ENCODE measurements at places on chromosomes 1 and 21.

DNA sequence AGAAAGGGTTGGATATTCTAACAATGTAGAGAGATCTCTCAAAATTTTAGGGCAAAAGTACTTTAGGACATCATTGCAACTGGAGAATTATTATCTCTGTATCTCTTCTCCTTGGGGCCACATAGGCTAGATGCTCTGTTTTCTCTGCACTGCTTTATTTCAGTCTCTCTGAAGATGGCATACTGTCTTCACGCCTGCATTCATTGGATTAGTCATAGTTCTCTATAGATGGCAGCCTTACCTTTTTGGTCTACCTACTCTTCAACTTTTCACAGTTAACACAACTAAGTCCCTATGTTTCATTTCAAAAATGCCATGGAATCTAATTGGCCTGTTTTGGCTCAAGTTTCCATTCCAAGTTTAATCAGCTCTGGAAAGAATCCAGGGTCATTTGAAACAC lies 1623.3 kb upstream of the B3GALT2 start:
- DNase-seq: no peak

GRCh38 chr1:219223496-219223895 lies 49.8 kb downstream of the LYPLAL1 start:
- DNase-seq: no peak

GRCh38 chr1:165697491-165697880 lies 876 bp downstream of the ALDH9A1 start:
- DNase-seq: no peak

DNA sequence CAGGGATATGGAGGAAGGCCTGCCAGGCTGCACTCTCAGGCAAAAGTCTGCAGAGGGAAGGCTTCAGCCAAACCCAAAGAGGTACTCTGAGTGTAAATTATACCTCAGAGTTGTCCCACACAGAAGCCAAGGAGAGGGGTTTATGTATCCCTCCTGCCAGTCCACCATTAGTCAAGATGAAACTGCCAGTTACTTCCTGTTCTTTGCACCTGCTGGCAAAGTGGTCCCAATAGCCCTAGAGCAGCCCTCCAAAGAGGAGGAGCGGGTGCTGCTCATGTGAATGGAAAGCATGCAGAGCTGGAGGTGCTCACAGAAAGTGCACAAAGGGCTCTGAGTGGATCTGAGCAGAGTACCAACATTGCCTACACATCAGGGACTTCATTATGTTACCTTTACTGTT lies 37.1 kb upstream of the MCOLN3 start:
- DNase-seq: no peak

DNA sequence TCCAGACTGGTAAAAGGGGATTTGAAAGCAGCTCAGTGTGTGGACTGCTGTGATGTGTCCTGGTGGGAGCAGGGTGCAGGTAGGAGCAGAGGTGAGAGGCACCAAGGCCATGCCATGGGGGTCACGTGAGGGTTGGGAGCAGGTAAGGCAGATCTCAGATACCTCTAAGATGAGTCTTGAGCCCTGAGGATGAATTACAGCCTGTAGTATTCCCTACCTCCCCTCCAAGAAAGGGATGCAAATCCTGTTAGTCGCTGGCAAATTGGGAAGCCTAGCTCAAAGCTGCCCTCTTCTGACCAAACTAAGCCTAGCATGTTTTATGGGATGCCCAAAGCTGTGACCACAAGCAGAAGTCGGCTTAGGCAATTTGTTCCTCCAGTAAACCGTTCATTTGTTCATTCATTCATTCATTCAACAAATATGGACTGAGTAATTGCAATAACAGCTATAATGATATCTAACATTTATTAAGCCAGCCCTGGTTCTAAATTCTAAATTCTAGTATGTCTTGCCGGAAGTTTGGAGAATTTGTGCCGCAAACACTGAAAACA lies 3.9 kb upstream of the NUAK2 start:
- peak; percentile 65 for DNase-seq

GRCh38 chr1:199113265-199113869 lies 474.5 kb downstream of the PTPRC start:
- peak; percentile 70 for DNase-seq

DNA sequence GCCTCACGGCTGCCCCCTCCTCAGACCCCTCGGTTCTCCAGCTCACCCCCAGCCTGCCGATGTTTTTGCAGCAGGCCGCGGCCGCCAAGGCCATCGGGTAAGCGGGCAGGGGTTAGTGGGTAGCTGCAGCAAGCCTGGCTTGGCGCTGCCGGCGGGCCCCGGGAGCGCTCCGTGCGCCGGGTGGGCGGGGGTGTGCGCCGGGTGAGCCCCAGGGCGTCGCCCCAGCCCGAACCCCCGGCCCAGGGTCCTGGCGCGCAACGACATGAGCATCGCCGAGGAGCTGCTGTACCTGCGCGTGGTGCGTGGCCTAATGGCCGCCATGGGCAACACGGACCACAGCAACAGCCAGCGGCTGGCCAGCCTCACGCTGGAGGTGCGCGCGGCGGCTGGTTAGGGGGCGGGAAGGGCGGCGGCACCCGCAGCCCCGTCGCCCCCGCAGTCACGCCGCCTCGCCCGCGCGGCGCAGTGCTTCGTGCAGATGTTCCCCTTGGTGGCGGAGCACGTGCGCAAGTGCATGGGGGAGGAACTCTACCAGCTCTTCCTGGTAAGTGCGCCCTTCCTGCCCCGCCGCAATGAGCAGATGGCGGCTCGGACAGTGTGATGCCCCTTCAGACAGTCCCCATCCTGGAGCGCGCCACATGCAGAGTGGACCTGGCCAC lies 6.5 kb downstream of the RNU5D-1 start:
- DNase-seq: no peak

DNA sequence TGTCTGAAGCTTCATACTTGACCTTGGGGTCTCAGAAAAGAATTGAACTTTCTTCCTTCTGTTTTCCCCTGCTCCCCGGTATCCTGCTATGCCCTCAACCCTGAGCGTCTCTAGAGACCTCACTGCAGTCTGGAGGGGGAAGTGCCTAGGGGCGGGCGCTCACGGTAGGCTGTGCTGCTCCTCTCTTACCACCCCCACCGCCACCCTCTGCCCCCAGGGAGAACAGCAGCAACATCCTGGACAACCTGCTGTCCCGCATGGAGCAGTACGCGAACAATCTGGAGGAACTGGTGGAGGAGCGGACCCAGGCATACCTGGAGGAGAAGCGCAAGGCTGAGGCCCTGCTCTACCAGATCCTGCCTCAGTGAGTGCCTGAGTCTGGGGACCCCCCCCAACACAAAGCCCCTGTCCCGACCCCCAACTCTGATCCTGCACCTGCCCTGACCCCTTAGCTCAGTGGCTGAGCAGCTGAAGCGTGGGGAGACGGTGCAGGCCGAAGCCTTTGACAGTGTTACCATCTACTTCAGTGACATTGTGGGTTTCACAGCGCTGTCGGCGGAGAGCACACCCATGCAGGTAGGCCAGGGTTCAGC lies 10.3 kb downstream of the NPR1 start:
- DNase-seq: no peak

DNA sequence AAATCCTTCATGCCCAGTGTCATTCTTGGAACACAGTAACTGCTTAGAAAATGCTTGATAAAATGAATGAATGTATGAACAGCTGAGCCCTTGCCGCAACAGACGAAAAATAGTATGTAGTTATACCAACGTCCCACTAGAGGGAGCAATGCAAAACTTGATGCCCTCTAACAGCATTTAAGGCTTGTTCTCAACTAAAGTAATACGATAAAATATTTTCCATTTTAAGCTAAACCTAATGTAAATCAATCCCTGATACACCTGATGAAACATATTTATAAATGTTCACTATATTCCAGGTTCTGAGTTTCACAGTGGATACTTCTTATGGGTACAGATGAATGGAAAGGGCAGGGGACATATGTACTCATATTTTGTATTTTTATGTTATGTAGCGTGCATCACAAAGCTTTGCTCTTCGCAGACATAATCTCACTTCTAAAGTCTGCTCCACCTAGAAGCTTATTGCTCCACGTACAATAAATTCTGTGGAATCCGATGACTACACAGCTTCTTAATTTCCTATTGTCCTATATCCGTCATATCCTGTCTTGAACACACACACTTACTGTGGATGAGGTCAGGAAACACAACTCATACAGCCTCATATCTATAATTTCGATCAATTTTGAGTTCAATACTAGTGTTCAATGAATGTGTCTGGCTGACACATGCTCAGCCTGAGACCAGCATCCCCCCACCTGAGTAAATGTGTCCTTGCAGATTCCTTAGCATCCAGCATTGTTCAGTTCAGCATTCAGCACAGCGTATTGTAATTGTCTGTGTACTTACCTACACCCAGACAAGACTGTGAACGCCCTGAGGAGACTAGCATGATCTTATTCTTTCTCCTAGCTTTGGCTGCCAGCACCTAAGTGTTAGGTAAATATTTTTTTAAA lies 4.4 kb upstream of the UTP25 start:
- peak; percentile 27 for DNase-seq

DNA sequence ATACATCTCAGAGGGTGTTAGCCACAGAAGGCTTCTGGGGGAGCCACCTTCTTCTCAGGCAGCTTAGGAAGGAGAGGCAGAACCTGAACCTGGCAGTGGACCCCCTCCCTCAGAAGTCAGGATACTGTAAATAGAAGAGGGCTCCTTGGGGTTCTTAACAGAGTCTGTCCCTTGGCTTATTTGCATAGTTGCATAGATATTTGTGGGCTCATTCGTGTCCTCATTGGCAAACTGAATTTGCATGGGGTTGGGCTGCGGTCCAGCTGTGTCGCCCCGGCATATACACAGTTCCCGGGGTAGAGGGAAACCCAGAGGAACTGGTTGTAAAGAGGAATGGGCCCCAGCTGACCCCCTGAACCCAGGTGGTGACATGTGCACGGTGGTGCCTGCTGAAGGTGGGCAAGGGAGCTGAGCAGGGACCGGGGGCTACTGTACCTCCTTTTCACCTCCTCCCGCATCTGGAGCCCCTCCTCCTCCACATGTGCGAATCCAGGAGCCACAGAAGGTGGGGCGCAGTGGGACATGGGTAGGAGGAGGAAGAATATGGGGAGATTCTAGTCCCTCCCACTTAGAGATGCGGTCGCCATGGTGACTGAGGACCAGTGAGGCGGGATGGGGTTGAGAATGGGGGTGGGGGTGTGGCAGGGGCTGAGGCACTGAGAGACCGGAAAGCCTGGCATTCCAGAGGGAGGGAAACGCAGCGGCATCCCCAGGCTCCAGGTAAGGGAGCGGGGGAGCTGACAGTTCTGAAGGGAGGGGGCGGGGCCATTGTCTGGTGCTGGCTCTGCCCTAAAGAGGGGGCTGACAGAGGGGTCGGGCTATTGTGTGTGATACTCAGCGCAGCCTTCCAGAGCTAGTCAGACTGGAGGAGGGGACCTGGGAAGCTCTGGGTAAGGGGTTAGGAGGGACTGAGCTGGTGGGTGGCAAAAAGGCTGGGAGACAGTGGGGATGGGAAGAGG lies 3.7 kb upstream of the SEMA4A start:
- DNase-seq: no peak

DNA sequence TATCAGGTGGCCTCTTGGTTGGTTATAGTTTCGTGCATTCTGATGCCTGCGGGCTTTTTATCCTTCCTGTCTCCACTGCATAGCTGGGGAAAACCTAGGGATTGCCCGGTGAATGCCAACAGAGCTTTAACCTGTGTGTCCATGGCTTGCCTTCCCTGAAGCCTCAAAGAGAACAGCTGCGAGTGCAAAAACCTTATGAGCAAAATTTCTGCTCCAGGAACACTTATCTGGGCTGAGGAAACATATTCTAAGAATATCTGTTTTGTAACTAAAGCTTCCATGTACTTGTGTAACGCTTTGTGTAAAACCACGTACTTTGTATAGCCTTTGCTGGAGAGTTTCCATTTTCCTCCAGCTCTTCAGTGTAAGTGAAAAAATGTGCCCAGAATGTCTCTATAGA lies 7.2 kb downstream of the CNST start:
- DNase-seq: no peak

DNA sequence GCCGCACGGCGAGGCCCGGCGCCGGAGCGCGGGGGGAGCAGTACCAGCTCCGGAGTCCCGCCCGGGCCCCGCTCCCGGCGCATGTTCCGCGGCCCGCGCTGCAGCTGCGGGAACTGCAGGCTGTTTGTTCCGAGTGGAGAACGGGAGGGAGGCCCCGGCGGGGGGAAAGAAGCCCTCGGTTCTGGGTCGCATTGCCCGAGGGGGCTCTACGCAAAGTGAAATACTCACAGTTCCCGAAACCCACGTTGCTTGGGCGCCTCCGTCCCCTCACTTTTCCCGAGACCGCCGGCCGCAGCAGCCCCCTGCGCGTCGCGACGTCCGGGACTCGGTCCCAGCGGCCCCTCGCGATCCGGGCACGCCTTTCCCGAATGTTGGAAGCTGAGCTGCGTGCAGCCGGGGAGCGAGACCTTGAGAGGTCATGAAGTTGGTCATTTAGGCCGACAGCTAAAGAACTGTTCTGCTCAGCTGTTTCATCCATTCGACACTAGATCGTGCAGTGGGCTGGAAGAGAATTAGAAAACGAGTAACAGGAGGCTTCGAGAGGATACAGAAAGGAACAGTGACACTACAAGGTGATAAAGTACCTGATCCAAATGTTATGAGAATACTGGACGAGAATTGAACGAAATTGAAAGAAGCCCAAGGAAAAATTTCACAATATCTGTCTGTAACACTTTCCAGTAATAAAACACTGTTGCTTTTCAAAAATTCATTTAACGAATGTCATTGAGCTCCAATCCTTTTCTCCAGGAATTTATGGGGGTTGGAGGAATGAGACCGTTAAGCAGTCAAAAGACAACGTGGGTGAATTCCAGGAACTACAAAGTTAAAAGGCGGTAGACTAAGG lies 657 bp upstream of the LIN9 start:
- DNase-seq: peak; percentile 54

DNA sequence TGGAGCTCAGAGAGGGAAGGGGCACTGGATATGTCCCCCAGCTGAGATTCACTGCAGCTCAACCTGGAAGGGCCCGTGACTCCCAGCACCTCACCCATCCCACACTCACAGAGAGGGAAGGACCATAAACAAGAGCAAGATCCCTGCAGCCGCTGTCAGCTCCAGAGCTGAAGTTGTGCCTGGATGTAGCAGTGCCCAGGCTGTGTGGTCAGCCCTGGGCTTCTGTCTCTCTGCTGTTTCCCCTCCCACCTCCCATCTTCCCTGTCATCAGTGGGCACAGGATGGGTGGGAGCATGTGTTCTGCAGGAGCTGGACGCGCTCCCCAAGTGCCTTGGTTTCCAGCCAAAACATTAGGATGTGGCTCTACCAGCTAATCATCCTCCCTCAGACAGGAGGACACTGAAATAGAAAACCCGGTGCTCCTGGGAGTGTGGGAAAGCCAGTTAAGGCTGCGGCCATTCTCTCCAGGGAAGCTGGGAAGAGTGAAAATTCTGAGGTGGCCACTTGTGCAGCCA lies 282.7 kb downstream of the NPHP4 start:
- DNase-seq: no peak

DNA sequence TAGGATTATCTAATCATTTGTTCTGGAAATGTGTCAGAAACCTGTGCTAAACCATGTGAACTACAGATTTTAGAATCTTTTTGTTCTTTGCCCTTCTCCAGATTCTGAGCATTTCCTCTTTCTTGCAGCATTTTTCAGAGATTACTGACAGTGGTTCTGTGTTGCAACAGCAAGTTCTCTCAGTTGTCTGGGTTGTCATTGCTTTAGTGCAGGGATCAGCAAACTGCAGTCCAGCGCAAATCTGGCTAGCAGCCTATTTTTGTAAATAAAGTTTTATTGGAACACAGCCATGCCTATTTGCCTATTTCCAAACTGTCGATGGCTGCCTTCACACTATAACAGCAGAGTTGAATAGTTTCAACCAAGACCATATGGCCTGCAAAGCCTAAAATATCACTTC lies 66.3 kb upstream of the LRRC8D start:
- no peak for DNase-seq

- no peak for DNase-seq
These were observed 50.0 kb downstream of the SH3GLB1 start for GRCh38 chr1:86754265-86754974.

- no peak for DNase-seq
These were observed 534.2 kb downstream of the LTN1 start for GRCh38 chr21:28458446-28458845.

Data from stimulated activated CD4-positive, alpha-beta T cell treated with anti-CD3 and anti-CD28 coated beads, Interleukin-4, amount 100 ng/mL, for 24 hours (primary cell).